ENCODE measurements at places on chromosomes 16 and 17. TPM values are rescaled to one million over a fixed set of nuclear protein-coding genes. Genes with fewer than 3 reads are reported as not detected.

Gene FBRS
- 24.9 TPM for total RNA-seq

Gene EMC6
- total RNA-seq, result 43.4 TPM

Gene RARA
- 33.2 TPM for total RNA-seq

Gene CCL2
- total RNA-seq, result 26.2 TPM

Gene ACSM2A
- total RNA-seq, result not detected

Gene CD300H
- total RNA-seq, result not detected

Gene GEMIN4
- 17.9 TPM for total RNA-seq

Data from A172 (cell line).